COLO829 (cell line): ENCODE measurements at places on chromosomes 2 and 18.

- peak; percentile 42 for DNase-seq
These were observed 8.7 kb downstream of the CHMP1B start for GRCh38 chr18:11859903-11860407.

GRCh38 chr2:136058262-136058661 is 59.7 kb downstream of the CXCR4 start:
- DNase-seq: no peak

DNA sequence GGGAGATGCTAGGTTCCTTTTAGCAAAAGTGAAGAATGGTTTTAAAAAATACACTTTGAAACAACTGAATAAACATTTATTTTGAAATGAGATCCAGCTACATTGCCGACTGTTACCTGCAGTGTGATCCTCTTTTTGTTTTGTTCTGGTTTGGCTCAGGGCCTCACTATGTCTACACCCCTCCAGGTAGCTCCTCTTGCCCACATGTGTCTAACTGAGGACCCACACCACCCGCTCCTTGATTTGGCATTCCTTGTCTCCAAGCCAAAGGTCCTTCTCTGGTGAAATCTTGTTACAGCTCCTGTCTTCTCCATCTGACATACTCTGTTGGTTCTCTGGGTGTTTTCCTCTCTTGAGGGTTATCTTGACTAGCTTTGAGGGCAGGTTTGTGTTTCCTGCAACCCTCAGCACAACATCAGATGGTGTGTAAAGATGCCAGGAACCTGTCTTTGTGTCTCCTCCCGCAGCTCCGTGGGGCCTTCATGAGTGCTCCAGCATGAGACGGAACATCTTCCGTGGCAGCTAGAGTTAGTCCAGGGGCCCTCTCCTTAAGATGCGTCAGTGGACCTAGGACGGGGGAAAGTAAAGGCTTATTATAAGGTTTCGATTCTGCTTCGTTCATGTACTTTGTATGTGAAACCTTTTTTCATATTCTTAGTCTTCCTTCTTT is 32.1 kb downstream of the MAP4K4 start:
- DNase-seq: no peak

DNA sequence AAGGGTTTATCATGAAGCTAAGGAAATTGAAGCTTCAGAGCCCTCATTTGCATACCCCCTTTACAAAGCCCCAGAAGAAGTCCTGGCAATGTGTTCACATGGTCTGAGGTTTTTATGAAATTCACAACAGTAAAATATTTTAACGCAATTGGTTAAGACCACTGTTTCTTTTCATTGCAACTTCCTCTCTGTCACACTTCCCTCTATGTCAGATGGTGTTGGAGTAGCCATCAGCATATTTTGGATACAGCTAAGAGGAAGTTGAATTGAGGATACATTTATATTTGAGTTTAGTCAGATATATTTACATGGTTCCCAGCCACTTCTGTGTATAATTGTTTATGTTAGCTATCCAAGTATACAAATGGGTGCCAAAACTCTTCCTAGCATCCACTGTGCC is 170.0 kb downstream of the TXNL1 start:
- DNase-seq: no peak

DNA sequence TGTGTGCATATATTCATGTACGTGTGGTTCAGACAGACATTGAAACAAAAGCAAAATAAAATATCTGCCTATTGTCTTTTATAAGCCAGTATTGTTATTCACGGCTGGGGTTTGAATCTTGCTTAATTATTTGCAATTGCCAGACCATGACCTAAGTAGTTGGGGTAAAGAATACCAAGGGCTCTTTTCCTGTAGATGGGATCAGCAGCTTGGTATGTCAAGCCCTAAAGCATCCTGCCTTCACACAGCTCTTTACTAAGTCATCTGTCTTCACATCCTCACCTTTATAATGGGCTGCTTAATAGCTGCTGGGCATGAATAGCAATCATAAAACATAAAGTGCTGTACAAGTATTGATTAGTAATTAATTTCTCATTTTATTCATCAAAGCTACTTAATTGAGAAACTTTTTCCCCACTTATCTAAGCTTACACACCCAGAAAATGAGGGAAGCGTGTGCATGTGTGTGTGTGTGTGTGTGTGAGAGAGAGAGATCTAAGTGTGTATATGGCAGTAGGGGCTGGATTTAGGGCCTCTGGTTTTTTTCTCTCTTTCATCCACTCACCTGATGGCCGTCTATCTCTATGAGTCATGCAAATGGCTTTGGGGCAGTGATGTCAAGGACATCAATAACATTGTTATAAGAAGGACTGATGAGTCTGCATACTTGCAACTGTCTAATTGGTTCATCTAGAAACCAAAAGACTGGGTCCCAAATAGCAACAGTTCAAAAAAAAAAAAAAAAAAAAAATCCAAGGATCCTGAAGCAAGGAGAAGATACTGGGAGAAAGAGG is 244.1 kb upstream of the TNP1 start:
- no peak for DNase-seq

- DNase-seq: no peak
These were observed 4.0 kb downstream of the DGKD start for GRCh38 chr2:233358335-233358734.

GRCh38 chr2:133241224-133241571 is 327.1 kb downstream of the NCKAP5 start:
- DNase-seq: no peak
